Ascending aorta (tissue), 2 donors: ENCODE measurements at places on chromosomes 3 and 15. TPM values are rescaled to one million over a fixed set of nuclear protein-coding genes. Genes with fewer than 3 reads are reported as not detected.
A peak's percentile ranks its signal among the peaks of the same experiment; 100 is the strongest.

Gene LTK
- total RNA-seq, result not detected

Gene SLC7A14
- not detected for total RNA-seq

Gene DPPA4
- not detected for total RNA-seq

- H3K27me3 ChIP-seq, result no peaks in the 10 kb centered on the region
- no peak overlapping the region for H3K4me3 ChIP-seq
- DNase-seq, result no peak
- H3K36me3 ChIP-seq, result peaks cover 39% of the 10 kb centered on the region
Measured at GRCh38 chr15:101641129-101641764, 10.9 kb downstream of the TM2D3 start.

DNA sequence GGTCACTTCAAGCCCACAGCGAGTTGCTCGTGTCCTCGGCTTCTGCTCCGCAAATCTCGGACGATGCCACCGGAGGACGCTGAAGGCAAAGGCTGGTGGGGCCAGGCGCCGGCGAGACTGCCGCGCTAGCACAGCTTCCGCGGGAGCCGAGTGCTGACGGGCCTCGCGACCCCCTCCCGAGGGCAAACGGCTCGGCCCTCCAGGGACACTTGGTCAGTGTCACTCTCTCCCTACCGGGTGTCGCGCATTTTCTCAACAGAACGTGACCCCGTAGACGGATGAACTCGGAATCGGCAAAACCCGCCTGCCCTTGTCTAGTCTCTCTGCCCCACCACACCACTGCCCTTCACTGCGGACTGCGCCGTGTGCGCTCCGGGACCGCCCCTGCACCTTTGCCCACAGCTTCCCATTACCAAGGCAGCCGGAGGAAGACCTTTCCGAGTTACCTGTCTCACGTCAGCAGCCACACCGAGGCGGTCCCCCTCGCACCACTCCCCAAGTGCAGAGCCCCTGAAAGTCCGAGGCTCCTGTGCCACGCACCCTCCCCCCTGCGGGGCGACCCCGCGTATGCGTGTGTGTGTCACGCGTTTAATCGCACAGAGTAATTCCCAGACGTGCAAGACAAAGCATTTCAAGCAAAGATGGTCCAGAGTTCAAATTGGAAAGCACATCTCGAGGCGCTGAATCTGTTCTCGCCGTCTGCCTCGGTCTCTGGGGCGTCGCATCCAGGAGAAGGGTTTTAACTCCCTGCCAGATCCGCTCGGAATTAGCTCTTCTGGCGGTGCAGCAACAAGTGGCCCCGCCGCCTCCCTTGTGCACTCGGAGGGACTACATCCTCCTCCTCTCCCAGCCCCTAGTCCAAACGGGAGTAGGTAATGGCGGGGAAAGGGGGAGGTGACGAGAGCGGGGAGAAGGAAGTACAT is 245.0 kb upstream of the TOPAZ1 start:
- peak overlapping the region; percentile 39 for H3K4me3 ChIP-seq
- no peak overlapping the region for H3K27ac ChIP-seq
- H3K4me1 ChIP-seq, result peaks cover 39% of the 10 kb centered on the region

GRCh38 chr15:61184431-61184830 is 44.7 kb downstream of the RORA start:
- H3K4me1 ChIP-seq, result no peaks in the 10 kb centered on the region
- no peaks in the 10 kb centered on the region for H3K27me3 ChIP-seq
- DNase-seq, result no peak
- no peak overlapping the region for H3K4me3 ChIP-seq
- no peak overlapping the region for H3K27ac ChIP-seq

- no peaks in the 10 kb centered on the region for H3K36me3 ChIP-seq
- no peak overlapping the region for H3K4me3 ChIP-seq
- no peak overlapping the region for H3K27ac ChIP-seq
Measured at GRCh38 chr15:76064375-76064774, 4.6 kb downstream of the TMEM266 start.
